ENCODE measurements at places on chromosomes 16 and 17.

GRCh38 chr16:52705122-52705521, 158.2 kb upstream of the TOX3 start:
- DNase-seq = no peak

DNA sequence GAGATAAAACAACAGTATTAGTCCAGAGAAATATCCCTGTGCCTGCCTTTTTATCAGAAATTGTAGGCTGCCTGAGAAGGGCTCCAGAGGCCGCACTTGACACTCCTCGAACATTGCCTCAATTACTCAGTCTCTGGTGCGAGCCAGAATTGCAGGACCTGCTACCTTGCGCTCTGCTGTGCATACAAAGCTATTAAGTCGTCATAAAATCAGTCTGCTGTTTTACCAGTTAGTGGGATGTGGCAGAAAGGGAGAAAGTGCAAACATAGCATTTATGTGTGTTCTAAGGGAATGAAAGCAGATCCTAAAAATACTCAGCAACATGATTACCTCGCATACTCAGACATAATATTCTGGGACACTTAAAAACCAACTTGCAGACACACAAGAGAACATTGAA, 70.6 kb downstream of the TMC6 start:
- no peak for DNase-seq

DNA sequence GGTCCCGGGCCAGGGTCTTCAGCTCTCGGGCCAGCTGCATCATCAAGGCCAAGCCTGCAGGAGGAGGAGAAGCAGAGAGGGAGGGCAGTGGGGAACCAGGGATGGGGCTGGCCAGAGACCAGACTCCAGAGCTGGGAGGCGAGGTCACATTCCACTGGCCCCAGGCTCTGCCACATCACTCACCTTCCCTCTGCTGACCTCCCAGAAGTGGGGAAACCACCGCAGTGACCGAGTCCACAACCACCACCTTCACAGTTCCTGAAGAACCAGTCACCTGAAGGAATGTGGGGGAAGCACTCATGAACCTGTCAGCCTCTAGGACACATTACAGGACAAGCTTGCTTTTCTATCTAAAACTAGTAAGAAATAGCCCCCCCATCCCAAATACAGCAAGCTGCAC, 16.4 kb downstream of the RAD51D start:
- no peak for DNase-seq

- no peak for DNase-seq
These were observed 189.4 kb downstream of the RAB11FIP4 start for GRCh38 chr17:31580706-31581490.

DNA sequence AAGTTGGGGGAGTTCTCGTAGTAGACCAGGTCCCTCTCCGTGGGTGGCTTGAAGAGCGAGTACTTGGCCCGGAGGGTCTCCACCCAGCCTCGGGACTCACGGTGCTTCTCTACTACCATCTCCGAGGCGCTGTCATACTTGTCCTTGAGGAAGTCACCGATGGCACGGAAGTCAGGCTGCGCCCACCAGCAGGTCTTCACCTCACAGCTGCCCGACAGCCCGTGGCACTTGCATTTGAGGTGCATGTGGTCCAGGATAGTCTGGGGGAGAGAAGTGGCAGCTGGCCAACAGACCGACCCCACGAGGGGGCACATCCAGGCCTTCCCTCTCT, 50.0 kb downstream of the WNT3 start:
- no peak for DNase-seq

- no peak for DNase-seq
These were observed 228.2 kb upstream of the GSE1 start for GRCh38 chr16:85384833-85385462.

DNA sequence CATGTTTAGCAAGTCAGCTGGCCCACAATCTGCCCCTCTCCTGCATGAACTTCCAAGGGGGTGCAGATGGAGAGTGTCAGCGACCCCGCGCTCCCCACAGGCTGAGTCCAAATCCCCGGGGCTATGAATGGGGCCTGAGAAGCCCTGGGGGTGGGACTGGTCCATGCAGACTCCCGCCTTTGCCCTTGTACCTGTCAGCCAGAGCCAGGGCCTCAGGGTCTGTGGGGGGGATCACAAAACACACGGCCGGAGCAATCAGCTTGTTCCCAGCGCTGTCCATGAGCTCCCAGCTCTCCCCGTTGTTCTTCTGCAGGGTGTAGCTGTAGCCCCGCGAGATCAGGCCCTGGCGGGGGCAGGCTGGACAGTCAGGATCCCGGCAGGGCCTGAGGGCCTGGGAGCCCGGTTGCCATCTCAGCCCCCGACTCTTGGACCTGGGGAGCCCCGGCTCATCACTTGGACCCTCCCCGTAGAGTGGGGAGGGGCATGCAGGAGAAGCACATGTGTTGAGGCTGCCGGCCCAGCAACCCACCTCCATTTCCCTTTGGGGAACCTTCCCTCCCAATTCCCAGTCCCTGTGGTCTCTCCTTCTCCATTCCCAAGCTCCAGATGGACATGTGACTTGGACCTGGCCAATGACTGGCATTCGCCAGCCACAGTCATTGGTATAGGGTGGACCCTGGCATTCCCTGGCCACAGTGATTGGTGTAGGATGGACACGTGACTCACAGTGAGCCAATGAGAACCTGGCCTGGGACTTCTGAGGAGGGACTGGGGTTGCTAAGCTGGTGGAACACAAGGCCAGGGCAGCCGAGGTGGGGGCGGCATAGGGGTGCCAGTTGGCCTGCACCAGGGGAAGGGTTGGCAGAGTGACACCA, 42.4 kb downstream of the PPL start:
- no peak for DNase-seq

Measured in activated CD4-positive, alpha-beta T cell treated with anti-CD3 and anti-CD28 coated beads, Interleukin-2, amount 50 U/mL, for 24 hours (primary cell).